ENCODE measurements at places on chromosomes 1 and 21.

DNA sequence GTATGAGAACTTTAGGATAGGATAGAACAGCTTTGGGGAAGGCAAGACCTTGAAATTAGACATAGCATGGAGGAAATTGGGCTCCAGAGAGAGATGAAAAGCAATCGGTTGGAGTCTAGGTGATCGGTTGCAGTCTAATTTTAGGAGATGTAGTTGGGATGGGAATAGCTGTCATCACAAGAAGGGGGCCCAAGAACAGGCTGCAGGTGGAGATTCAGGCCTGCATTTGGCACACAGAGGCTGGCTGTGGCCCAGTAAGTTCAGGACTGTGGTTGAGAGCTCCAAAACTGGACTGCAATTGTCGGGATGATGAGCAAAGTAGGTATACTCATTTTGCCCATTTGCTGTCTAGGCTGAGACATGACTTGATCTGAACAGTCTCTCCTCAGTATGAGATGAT lies 301.3 kb upstream of the B3GALT2 start:
- no peak for DNase-seq

- no peak for DNase-seq
These were observed 152.4 kb downstream of the RWDD3 start for GRCh38 chr1:95386371-95386770.

DNA sequence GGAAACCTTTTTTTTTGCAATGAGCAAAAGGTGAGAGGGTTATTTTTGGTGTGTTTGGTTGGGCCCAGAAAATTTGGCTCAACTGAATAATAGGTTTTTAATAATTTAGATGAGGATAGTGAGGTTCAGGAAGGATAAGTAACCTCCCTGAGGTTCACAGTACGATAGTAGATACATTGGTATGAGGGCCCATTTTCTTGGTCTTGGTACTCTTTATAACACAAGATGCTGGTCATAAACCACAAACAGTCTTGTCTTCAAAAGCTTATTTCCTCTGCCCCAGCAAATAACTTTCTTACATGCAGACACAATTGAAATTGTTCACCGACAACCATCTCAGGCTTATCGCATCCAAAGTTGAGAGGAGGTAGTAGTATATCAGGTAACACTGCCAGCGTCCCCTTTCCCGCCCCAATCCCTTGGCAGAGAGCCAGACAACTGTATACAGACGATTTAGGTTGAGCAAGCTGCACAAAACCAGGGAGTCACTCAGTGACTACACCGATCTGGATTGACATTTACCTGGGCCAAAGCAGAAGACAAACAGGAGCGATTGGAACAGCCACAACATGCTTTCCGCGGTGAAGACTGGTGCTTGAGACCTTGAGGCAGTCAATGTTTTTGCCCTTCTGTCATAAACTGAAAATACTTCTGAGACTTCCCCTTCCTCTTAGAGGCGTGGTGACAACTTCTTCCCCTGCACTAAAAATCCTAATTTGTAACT lies at the start of gene SLAMF6:
Gene SLAMF6 (minus strand): TSS at position 634 of the 724 bp plus-strand sequence. CDS start 63 bp downstream, at position 571.
- DNase-seq, result peak; percentile 25

DNA sequence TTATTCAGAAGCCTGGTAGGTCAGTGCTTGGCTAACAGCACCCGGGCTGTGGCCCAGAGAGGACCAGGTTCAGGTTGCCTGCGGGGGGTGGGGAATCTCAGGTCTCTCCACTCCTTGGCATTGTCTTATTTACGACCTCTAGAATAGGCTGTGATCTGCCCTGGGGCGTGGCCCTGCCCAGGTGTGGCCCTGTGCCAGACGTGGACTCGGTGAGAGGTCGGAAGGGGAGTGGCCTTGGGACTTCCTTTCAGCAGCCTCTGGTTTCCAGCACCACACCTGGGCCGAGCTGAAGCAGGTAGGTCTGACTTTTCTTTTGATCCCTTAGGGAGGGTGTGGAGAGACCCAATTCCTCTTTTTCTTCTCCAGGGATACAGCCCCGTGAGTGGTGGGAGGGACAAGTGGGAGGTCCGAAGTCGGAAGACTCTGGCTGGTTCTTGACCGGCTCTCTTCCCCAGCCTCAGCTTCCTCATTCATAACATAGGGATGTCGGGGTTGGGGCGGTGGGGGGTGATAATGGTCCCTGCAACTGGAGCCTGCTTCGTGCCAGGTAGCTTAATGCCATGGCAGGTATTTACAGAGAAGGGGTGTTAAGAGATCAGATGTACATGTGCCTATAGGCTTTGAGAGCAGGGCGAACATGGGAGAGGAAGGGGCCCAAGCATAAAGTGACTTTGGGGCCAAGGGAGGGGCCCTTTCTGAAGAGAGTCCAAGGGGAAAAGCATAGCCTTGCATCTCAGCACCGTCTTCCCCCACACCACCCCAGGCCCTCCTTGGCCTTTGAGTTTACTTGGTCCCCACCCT lies 16.5 kb downstream of the ACOT11 start:
- peak; percentile 20 for DNase-seq

- DNase-seq, result no peak
These were observed 13.9 kb upstream of the SCMH1 start for GRCh38 chr1:41255978-41256377.

DNA sequence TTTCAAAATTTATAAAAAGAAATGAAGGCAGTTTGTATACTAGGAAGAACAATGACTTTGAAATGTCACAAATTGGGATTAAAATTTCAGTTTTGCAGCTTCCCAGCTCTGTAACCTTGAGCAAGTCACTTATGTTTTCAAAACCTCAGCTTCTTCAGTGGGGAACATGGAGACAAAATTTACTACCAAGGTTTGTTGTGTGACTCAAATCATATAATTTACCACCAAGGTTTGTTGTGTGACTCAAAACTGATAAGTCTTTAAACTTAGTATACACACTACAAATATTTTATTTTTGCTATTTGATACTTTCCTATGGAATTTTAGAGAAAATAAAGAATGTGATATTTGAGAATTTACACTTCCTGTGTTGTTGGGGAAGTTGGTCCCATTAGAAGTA lies 219.9 kb downstream of the KCTD3 start:
- no peak for DNase-seq

DNA sequence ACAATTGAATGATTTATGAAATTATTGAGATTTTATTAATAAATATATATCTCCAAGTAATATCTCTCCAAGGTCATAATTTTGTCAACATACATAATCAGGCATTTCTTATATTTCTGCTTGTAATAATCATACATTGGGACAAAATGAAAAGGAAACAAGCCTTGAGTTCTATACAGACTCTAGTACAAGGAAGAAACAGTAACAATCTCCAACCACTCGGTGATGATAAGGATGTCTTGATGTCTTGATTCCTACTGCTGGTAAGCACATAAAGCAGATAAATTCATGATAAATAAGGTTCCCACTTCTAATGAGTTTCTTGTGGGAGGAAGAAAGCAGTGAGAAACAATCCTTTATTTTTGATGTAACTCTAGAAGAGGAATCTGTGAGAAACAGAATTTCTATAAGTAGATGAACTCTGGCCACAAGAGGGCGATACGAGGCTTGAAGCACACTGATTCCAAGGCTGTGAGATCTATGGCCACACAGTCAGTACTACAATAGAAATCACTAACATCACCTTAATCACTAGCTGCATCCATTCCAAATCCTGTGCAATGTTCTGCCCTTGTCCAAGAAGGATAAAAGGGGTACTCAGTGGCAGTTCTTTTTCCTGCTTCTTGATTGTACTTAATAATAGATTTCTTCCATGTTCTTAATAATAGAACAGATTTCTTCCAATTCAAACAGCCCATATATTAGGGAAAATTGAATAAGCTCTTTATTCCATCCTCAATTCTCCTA lies 41.4 kb upstream of the LRRC8B start:
- DNase-seq, result peak; percentile 83

DNA sequence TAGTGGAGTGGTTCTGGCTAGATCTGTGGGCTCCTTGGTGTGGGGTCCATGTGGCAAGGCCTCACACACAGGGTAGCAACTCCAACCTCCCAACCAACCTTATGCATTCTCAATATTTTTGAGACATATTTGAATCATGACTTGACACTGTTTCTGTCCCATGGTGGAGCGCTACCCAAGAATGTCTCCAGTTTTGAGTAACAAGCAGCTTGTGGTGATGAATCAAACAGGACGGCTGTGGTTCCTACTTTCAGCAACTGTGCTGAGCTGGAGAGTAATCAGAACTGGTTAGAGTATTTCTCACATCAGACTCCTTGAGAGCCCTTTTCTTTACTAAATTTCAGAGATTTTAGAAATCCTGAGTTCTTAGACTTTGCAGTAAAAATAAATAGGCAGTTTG lies 3.1 kb downstream of the LCE3D start:
- no peak for DNase-seq

- DNase-seq, result no peak
These were observed 54.0 kb upstream of the IFFO2 start for GRCh38 chr1:19010503-19010902.

DNA sequence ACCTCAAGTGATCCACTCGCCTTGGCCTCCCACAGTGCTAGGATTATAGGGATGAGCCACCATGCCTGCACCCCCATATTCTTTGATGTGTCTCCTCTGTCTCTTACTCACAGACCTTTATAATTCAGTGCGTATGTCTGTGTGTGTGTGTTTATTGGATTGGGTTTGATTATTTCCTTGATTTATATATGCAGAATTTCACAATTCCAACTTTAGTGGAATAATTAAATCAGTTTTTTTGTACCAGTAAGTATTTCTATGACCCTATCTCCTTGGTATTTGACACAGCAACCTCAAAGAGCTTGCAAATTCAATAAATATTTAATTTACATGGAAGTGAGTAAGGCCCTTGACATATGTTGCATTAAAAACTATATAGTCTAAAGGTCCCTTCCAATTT lies 333.9 kb upstream of the ADAMTS5 start:
- no peak for DNase-seq

DNA sequence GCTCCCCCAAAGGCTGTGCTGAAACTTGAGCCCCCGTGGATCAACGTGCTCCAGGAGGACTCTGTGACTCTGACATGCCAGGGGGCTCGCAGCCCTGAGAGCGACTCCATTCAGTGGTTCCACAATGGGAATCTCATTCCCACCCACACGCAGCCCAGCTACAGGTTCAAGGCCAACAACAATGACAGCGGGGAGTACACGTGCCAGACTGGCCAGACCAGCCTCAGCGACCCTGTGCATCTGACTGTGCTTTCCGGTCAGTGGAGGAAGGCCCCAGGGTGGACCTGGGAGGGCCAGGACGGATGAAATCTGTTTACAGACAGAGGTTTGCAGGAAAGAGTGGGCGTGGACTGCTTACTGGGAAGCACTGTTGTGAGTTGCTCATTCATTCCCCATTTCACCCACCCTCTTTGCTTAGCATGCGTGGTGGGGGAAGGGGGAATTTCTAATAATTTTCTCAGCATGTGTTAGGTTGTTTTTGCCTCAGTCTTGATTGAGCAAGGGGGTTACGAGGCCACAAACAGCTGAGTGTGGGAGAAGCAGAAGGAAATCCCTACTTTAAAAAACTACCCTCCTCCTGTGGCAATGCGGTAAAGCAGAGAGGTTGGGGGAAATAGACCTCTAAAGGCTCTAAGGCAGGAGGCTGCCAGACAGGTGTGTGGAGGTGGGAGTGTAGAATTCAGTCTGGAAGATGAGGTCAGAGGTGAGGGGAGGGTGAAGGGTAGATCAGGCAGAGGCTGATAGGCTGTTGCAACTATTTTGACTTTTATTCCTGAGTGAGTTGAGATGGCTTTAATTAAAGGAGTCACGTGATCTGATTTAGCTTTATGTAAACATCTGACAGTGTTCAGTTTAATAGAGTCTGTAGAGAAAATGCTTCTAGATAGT lies 1.3 kb downstream of the FCGR2A start:
- DNase-seq, result no peak

DNA sequence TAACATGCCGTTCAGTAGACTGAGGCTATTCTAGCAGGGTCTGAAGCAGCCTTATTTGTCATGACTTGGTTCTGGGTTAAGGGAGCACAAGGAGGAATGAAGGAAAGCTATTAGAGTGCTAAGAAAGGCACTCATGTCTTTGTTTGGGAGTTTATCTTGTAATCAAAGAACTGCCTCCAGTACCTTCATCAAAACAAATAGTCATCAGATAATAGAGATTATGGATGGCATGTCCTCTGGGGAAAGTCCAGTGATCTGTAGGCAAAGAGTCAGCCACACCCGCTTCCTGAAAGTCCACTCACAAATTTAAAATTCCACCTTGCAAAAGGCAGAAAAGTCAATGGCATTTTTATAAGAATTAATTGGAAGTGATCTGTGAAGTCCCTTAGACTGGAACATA lies 56.8 kb downstream of the ESRRG start:
- no peak for DNase-seq

- DNase-seq, result peak; percentile 61
These were observed 19.9 kb upstream of the PPP1R15B start for GRCh38 chr1:204431310-204432184.

GRCh38 chr1:62423580-62424242 lies 13.1 kb upstream of the USP1 start:
- no peak for DNase-seq

DNA sequence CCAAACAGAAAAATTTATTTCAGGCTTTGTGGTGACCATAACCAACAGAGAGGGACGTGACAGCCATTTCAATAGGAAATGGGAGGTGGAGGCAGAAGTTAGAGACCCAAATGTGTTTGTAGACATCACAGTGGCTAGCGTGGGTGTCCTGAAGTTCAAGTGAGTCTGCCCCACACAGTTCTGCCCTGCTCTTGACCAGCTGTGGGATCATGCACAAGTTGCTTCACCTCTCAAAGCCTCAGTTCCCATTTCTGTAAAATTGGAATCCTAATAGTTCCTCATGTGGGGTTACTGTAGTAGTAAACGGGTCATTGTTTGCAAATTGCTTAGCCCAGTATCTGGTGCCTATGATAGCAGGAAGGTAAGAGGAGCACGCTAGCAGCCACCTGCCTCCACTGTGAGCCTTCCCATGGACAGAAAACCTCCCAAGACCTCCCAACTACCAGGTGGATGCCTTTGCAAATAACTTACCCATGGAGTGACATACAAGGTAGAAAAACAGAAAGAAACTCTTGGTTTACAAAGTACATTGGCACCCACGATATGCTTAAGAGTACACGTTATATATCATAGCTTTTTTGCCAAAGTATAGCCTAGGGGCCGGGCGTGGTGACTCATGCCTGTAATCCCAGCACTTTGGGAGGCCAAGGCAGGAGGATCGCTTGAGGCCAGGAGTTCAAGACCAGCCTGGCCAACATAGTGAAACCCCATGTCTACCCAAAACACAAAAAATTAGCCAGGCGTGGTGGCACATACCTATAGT lies 29.1 kb downstream of the FHAD1 start:
- no peak for DNase-seq

DNA sequence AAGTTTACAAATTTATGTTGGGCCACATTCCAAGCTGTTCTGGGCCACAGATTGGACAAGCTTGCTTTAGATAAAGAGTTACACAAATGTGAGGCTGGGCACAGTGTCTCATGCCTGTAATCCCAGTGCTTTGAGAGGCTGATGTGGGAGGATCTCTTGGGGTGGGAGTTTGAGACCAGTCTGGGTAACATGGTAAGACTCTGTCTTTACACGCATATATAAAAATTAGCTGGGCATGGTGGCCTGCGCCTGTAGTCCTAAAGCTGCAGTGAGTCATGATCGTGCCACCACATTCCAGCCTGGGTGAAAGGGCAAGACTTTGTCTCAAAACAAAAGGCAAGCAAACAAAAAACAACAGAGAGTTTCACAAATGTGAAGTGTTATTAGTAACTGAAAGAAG lies 5.9 kb upstream of the VCAM1 start:
- no peak for DNase-seq

GRCh38 chr1:244974106-244974505 lies 109.8 kb upstream of the HNRNPU start:
- DNase-seq, result no peak

Measured in NCI-H345 (cell line).